ENCODE measurements at places on chromosomes 16 and 17.

DNA sequence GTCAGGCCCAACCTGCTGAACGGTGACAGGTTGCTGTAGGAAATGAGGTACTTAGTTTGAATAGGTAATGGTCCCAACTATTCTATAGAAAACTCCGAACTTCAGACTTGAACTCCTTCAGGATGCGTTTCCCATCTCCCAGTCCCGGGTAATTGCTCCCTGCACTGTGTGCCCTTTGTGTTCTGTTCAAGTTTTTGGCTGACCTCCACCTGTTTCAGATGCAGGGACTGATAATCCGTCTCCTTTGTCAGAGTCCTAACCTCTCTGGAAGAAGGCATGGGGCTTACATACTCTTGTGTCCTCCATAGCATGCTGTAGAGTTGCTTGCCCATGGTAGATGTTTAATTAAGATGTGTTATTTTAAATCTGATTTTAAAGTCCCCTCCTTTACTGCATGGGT, 350.5 kb downstream of the UTP18 start:
- DNase-seq: no peak

GRCh38 chr16:19898924-19899604, 14.4 kb upstream of the GPRC5B start:
- peak; percentile 75 for DNase-seq

- DNase-seq: no peak
Observed at GRCh38 chr16:51557670-51558069, 406.6 kb upstream of the SALL1 start.

GRCh38 chr16:1457489-1458245, 13.3 kb upstream of the CCDC154 start:
- no peak for DNase-seq

- no peak for DNase-seq
Observed at GRCh38 chr17:17853811-17854447, 17.1 kb upstream of the SREBF1 start.

DNA sequence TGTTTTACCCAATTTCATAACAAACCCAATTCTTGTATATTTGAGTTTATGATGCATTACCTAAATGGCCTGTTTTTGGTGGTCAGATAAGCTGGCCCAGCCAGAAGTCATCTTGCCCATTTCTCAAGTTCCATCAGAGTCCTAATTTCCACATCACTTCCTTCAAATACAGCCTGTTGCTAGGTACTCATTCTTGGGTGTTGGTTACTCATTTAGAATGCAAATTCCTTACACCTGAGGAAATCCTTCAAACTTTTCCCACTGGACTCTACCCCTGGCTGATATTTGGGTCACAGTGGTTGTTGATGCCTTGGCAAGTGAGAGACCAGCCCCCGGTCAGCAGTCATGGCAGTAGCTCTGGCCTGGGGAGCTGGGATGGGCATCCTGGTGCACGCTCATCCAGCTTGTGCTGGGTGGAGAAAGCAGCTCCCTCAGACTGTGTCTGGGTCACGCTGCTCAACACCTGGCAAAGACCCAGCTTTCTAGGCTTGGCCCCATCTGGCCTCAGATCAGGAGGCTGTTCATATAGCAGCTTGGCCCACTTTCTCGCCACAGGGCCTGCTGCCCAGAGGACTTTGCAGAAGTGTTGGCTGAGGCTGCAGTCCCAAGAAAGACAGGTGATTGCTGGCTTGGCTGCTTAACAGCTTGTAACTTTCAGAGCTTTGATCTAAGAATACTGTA, 25.8 kb downstream of the WSB1 start:
- no peak for DNase-seq

- DNase-seq: peak; percentile 41
Observed at GRCh38 chr16:69187446-69188235, 677 bp downstream of the SNTB2 start.

Measured in WTC11 (cell line).